Osteoblast (primary cell): ENCODE measurements at places on chromosomes 3 and 15.

GRCh38 chr3:37993067-37993455 lies 2.5 kb downstream of the VILL start:
- no peak overlapping the region for H3K27ac ChIP-seq
- H3K27me3 ChIP-seq = no peaks in the 10 kb centered on the region
- peaks cover 13% of the 10 kb centered on the region for H3K4me1 ChIP-seq
- peaks cover 4% of the 10 kb centered on the region for H3K36me3 ChIP-seq

GRCh38 chr15:90869140-90869541 lies 753 bp downstream of the FURIN start:
- H3K27me3 ChIP-seq = no peaks in the 10 kb centered on the region
- H3K4me1 ChIP-seq = peaks cover 45% of the 10 kb centered on the region

- peaks cover 33% of the 10 kb centered on the region for H3K4me1 ChIP-seq
- H3K27ac ChIP-seq = no peak overlapping the region
- peaks cover 4% of the 10 kb centered on the region for H3K36me3 ChIP-seq
- H3K4me3 ChIP-seq = no peak overlapping the region
These were observed 66.4 kb downstream of the USP13 start for GRCh38 chr3:179719048-179719734.

- DNase-seq = no peak
- peak overlapping the region; percentile 51 for H3K4me3 ChIP-seq
- H3K27ac ChIP-seq = no peak overlapping the region
- H3K4me1 ChIP-seq = no peaks in the 10 kb centered on the region
These were observed 127.8 kb upstream of the P2RY1 start for GRCh38 chr3:152706991-152707713.

- no peaks in the 10 kb centered on the region for H3K4me1 ChIP-seq
- no peak overlapping the region for H3K4me3 ChIP-seq
- no peak for DNase-seq
- no peaks in the 10 kb centered on the region for H3K36me3 ChIP-seq
- H3K27ac ChIP-seq = no peak overlapping the region
- H3K27me3 ChIP-seq = no peaks in the 10 kb centered on the region
These were observed 82.0 kb upstream of the TBL1XR1 start for GRCh38 chr3:177279118-177279815.

GRCh38 chr3:133827684-133828083 lies 22.1 kb downstream of the SRPRB start:
- DNase-seq = no peak
- H3K4me3 ChIP-seq = no peak overlapping the region
- H3K36me3 ChIP-seq = peaks cover 17% of the 10 kb centered on the region
- H3K4me1 ChIP-seq = no peaks in the 10 kb centered on the region
- no peaks in the 10 kb centered on the region for H3K27me3 ChIP-seq

GRCh38 chr15:93848490-93848889 lies 382.9 kb upstream of the MCTP2 start:
- H3K27me3 ChIP-seq = no peaks in the 10 kb centered on the region
- DNase-seq = no peak
- no peak overlapping the region for H3K4me3 ChIP-seq

- no peak overlapping the region for H3K27ac ChIP-seq
- H3K36me3 ChIP-seq = no peaks in the 10 kb centered on the region
- no peak overlapping the region for H3K4me3 ChIP-seq
- H3K27me3 ChIP-seq = no peaks in the 10 kb centered on the region
- peak; percentile 82 for DNase-seq
These were observed 7.7 kb upstream of the PRKCD start for GRCh38 chr3:53153264-53153823.

DNA sequence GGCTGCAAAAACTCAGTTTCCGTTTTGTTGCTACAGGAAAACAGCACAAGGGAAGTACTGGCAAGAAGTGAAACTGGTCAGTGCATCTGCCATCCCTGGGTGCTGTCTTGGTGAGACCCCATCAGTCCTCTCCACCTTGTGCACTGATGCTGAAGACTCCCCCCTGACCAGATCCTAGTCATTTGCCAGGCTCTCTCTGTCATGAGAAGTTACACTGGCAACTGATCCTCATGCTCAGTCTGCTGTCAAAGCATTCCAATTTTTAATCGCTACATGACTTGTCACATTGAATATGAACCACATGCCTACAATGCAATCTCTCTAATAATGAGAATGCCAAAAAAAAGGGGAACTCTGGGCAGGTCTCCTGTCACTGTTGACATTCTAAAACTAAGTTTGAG lies 296.5 kb downstream of the ZIC1 start:
- H3K27ac ChIP-seq = no peak overlapping the region
- DNase-seq = no peak
- H3K36me3 ChIP-seq = no peaks in the 10 kb centered on the region

DNA sequence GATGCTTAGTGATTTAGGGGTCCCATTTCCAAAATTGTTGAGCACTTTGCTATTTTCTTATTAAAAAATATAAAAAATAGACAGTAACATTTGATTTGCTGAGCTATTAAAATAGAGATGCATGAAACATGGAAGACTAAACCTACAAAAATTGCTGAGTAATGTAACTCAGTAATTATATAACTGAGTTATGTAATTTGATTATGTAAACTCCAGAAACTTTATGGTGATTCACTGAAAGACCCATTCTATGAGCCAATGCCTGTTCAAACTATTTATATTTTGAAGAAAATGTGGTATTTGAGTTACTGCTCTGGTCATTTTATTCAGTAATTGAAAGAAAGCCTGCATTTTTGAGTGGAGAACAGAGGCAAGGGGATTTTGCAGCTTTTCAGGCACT lies 1221.5 kb upstream of the ALCAM start:
- no peak for DNase-seq
- no peaks in the 10 kb centered on the region for H3K36me3 ChIP-seq
- no peak overlapping the region for H3K4me3 ChIP-seq
- no peak overlapping the region for H3K27ac ChIP-seq
- no peaks in the 10 kb centered on the region for H3K27me3 ChIP-seq

DNA sequence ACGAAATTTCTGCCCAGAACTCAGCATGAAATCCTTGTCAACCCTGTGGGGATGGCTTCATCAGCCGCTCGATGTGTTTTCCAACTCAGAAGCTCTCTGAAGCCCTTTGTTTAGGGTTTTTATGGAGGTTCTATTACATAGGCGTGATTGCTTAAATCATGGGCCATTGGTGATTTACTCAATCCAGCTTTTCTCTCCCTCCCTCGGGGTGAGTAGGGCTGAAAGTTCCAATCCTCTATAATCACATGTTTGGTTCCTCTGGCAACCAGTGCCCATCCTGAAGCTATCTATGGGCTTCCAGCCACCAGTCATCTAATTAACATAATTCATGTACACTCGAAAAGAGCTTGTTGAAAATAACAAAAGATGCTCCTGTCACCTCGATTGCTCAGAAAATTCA lies 51.6 kb downstream of the GATM start:
- DNase-seq = no peak
- H3K36me3 ChIP-seq = no peaks in the 10 kb centered on the region
- H3K4me3 ChIP-seq = no peak overlapping the region
- no peak overlapping the region for H3K27ac ChIP-seq
- H3K4me1 ChIP-seq = no peaks in the 10 kb centered on the region
- H3K27me3 ChIP-seq = peaks cover 8% of the 10 kb centered on the region

GRCh38 chr3:42830437-42831320 lies 21.4 kb downstream of the ACKR2 start:
- no peaks in the 10 kb centered on the region for H3K36me3 ChIP-seq
- no peaks in the 10 kb centered on the region for H3K4me1 ChIP-seq
- H3K27ac ChIP-seq = no peak overlapping the region
- no peak for DNase-seq
- H3K4me3 ChIP-seq = no peak overlapping the region

DNA sequence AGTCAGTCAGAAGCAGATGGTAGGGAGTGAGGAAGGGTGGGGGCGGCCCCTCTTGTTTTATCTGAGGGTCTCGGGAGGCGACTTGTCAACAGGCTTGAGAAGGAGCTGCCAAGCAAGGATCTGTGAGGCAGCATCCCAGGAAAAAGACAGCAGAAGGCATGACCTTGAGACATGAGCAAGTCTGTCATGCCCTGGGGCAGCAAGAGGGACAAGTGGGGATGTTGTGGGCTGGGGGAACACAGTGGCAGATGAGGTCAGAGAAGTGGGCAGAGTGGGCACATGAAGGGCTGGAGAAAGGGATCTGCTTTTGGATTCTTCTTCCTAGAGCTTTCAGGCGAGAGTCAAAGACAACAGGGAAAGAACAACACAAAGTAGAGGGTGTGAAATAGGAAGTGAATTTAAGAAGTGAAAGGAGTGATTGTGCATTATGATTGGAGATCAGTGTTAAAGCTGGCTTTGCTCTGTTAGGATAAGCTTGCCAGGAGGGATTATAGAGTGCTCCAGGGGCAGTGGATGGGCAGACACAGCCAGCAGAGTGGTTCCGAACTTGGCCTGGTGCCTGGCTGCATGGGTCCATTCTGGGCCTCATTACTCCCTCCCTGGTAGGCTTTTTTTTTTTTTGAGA lies 73.3 kb downstream of the USP13 start:
- no peaks in the 10 kb centered on the region for H3K27me3 ChIP-seq
- H3K4me1 ChIP-seq = no peaks in the 10 kb centered on the region
- H3K36me3 ChIP-seq = peaks cover 11% of the 10 kb centered on the region
- H3K4me3 ChIP-seq = no peak overlapping the region

DNA sequence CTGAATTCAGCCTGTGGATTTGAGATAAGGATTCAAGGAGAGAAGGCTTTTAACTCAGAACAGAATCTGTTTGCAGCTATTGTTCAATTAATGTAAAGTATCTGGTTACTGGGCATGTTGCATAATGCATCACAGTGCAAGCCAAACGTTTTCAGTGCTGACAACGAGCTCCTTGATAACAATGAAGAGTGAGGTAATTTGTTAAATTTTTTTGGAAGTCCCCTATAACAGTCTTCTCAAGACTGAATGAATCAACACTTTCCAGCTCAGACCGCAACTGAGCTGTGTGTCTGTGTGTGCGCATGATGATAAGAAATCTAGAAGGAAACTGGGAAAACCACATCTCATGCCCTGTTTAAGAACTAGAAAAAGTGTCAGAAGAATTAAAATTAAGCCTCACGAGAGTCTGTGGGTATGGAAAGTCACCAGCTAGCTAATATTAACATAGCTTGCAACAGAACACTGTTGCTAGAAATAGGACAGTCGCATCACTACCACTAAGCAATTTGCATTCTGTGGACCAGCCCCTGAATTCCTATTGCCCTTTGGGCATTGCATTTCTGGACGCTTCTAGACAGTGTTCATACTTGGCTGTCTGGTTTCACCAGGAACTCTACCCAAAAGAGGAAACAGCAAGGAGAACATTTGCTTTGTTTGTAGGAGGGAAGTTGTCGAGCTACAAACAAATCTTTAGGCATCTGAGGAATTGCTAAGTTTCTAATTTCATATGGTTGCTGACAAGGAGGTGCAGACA lies 43.7 kb upstream of the ATP2C1 start:
- no peaks in the 10 kb centered on the region for H3K36me3 ChIP-seq
- peaks cover 8% of the 10 kb centered on the region for H3K27me3 ChIP-seq
- no peak for DNase-seq
- H3K4me1 ChIP-seq = no peaks in the 10 kb centered on the region

DNA sequence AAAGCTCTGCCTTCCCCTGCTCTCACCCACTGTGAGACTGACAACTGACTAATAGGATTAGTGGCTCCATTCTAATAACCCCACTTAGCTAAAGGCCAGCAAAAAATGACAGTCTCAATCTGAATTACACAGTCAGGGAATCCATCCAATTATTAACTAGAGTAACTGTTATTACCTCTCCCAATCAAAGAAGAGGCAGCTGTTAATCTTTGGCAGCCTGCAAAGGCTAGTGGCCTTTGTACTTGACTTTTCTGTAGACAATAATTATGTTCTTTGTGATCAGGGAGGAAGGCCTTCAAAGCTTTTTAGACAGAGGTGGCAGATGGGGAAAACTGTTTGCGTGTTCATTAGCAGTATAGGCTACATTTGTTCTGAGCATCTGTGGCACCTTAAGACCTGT lies 177.7 kb downstream of the ISL2 start:
- H3K27me3 ChIP-seq = no peaks in the 10 kb centered on the region
- H3K4me1 ChIP-seq = no peaks in the 10 kb centered on the region
- H3K27ac ChIP-seq = no peak overlapping the region
- H3K36me3 ChIP-seq = no peaks in the 10 kb centered on the region
- H3K4me3 ChIP-seq = no peak overlapping the region

- no peaks in the 10 kb centered on the region for H3K36me3 ChIP-seq
- H3K27ac ChIP-seq = no peak overlapping the region
- H3K4me3 ChIP-seq = no peak overlapping the region
- peaks cover 8% of the 10 kb centered on the region for H3K4me1 ChIP-seq
- H3K27me3 ChIP-seq = no peaks in the 10 kb centered on the region
These were observed 53.1 kb downstream of the MCF2L2 start for GRCh38 chr3:183375337-183375736.

GRCh38 chr15:82106679-82107078 lies 60.9 kb upstream of the MEX3B start:
- H3K4me1 ChIP-seq = peaks cover 4% of the 10 kb centered on the region
- no peak overlapping the region for H3K4me3 ChIP-seq
- H3K27ac ChIP-seq = peak overlapping the region; percentile 37
- H3K27me3 ChIP-seq = no peaks in the 10 kb centered on the region

DNA sequence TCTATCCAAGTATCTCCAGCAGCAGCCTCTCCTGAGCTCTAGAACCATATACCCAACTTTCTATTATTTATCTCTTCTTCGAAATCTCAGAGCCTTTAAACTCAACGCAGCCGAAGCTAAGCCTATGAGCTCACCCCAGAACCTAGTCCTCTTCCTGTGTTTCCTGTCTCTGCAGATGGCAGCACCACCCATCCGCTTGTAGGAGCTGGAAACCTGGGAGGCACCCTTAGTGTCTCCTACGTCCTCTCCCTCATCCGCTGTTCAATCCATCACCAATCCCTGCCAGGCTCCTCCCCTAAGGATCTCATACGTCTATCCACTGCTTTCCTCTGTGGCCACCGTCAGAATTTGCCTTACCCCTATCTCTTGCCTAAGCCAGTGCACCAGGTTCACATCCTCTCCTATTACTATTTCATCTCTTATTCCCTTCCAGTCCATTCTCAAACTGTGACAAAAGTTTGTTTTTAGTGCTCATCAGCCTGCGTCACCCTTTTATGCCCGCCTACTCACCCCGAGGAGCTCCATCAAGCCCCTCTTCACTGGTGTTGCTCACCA lies 9.6 kb downstream of the VGLL4 start:
- H3K36me3 ChIP-seq = no peaks in the 10 kb centered on the region
- DNase-seq = no peak
- H3K4me3 ChIP-seq = no peak overlapping the region
- peak overlapping the region; percentile 43 for H3K27ac ChIP-seq
